ENCODE measurements at places on chromosomes 2 and 18.

GRCh38 chr18:63440881-63441280 is 18.6 kb upstream of the VPS4B start:
- no peak for DNase-seq

DNA sequence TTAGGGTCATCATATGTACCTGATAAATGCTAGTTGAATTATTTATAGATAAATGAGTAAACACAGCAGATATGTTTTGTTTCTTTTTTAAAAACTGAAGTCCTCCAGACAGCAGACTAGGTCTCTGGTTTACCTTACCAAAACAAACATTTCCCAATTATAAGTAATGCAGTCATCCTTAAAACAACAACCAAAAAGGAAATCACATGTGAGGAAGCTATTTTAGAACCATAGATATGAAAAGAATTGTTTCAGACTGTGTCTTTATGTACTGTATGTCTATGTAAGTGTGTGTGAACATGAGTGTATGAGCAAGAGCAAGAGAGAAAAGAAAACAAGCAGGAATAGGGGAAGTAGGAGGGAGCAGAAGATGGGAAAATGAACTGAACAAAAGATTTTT is 441.0 kb downstream of the CPS1 start:
- DNase-seq = no peak

DNA sequence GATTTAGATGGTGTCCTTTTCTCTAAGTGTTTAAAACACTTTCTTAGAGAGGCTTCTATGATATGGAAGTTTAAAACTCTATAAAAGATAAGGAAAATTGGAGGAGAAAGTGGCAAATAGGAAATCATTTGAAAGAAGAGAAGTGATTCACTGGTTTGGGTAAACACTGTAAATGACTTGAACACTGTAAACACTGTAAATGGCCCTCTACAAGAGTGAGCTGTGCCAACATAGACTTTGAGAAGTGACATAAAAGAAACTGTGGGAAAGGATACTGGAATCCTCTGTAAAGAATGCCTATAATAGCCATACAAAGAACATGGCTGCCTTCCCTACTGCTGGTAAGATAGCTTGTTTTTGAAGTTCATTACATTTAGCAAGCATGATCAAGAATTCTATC is 210.9 kb upstream of the SIX3 start:
- no peak for DNase-seq

DNA sequence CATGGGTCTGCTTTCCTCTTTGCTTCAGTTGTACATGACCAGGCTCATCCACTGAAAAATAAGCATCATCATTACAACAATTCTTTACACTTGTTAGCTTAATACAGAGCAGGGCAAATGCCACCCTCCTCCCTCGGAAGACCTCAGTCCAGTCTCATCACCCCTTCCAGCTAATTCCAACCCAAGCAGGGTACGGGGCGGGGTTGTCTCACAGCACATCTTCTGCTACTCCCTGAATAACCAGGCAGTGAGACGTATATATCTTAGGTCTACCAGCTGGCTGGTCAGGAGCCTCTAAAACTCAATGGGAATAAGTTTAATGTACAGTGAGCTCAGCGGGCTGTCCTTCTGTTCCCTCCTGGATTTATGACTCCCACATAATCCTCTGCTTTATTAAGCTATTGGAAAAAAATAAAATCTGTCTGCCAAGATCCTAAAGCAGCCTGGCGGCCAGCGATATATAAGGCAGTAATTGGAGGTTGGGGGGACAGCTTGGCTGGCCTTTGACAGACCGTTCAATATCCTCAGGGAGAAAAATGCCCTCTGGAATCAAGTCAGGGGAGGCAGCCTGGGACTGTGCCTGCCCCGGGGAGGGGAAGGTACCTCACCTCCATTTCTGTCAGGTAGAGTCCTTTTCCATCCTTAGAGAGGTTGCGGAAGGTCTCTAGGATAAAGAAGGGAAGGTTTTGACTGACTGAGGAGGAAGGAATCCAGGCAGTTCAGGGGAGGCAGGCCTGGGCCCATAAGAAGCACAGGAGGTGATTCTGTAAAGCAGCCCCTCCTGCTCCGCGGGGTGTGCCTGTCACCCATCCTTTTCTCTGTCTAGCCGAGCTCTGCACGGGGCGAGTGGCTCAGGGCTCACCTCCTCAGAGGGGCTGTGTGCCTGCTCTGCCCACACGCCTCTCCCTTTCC is 76.3 kb downstream of the CAPN13 start:
- DNase-seq = no peak

- no peak for DNase-seq
Observed at GRCh38 chr18:44954257-44954656, 273.6 kb downstream of the SETBP1 start.

GRCh38 chr2:42438685-42439084 is 55.1 kb downstream of the KCNG3 start:
- DNase-seq = no peak

DNA sequence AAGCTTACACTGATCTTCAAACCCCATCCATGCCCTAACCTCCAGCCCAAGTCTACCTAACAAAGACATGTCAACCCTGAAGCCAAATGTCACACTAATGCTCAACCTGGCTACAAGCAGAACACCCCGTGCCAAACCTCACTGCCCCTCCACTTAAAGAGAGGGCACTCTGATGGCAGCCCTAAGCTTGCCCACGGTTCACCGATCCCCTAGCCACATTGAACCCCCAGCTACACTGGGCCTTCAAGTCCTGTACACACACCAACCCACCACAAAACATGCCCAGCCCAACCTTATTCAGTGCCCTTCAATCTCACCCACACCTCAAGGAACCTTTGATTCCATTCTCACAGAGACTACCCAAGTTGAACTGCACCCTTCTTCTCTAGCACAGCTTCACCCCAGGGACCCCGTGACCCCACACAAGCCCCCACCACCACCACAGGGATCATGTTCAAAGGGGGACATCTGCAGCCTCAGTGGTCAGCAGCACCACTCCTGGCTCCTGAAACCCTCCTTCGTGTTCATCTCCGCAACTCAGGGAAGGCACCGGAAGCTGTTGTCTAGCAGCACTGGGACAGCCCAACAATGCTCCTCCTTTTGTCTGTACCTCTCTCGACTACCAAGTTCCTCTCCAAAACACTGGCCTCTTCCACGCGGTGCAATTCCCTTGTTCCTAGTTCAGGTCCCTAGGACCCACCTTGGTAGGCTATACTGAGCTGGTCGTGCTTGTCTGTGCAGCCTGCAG is 218.8 kb downstream of the CYP26B1 start:
- no peak for DNase-seq

DNA sequence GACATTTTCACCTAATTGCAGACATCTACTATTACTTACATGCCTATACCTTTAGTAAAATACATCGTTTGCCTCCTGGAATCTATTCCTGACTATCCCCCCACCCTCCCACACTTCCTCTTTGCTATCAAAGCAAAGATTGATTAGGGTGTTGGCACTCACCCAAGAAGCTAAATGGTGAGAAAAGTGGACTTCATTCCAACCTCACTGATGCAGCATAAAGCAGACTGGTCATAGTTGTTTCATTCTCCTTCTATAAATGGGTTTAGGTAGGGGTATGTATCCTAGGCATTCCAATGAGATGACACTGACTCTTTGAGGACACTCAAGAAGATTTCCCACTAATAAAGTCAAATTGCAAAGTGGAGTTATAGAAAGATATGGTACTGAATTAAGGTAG is 97.4 kb downstream of the LRP1B start:
- DNase-seq = no peak

DNA sequence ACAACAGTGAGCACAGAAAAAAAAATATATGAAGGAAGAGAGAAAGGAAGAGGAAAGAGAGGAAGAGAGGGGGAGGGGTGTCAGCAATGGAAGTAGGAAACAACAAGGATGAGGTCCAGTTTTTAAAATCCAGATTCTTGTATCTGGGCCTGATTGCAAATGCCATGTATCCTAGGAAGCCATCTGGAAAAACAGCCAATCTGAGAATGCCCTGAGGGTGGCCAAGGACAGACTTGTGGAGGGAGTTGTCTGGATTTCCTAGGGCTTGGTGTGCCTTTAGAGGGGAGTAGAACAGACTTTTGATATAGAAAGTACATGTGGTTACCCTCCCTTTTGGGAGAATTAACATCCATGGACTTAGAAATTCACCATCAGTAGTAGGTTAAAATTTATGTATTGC is 47.1 kb downstream of the PRKCE start:
- no peak for DNase-seq

DNA sequence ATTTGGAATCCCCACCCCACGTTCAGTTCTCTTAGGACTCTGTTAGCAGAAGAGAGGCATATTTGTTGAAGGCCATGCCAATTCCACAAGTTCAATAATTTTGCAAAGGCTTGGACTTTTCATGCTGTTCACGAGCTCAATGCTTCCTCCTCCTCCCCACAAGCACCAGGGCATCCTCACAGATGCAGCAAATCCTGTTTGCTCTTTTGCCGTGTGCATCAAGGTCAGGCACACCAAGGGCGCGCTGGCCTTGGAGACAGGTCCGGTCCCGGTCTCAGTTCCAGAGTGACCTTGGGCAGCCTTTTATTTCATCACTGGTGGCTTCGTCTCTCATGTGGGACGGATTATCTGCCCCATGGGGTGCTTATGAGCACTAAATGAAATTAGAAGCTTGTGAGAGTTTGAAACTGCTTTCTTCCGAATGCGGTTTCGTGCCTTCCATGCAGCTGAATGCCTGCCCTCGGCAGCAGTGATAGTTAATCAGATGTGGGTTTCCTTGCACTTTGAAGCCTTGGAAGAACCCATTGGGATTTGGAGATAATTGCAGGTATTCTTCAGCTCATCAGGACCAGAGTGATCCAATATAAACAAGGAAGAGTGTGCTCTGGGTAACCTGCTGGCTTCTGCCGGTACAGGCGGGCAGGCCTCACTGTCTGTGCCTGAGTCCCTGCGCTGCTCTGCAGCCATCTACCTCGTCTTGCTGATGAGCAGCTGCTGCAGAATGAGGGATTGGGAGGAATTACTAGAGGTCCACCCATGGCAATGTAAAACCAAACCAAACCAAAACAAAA is 140.8 kb downstream of the SH3BP4 start:
- DNase-seq = no peak

DNA sequence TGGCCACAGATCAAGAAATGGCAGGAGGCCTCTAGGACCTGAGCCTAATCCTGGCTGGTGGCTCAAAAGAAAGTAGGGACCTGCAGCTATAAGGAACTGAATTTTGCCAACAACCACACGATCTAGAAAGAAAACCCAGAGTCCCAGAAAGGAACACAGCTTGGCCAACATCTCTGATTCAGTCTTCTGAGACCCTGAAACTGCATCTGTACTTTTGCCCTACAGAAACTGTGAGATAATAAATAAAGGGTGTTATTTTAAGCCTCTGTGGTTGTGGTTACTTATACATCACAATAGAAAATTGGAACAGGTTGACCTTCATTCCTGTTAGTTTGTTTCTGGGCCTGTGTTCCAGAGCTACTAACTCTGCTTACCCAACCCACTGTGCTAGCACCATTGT is 356.8 kb upstream of the ST6GAL2 start:
- DNase-seq = no peak

DNA sequence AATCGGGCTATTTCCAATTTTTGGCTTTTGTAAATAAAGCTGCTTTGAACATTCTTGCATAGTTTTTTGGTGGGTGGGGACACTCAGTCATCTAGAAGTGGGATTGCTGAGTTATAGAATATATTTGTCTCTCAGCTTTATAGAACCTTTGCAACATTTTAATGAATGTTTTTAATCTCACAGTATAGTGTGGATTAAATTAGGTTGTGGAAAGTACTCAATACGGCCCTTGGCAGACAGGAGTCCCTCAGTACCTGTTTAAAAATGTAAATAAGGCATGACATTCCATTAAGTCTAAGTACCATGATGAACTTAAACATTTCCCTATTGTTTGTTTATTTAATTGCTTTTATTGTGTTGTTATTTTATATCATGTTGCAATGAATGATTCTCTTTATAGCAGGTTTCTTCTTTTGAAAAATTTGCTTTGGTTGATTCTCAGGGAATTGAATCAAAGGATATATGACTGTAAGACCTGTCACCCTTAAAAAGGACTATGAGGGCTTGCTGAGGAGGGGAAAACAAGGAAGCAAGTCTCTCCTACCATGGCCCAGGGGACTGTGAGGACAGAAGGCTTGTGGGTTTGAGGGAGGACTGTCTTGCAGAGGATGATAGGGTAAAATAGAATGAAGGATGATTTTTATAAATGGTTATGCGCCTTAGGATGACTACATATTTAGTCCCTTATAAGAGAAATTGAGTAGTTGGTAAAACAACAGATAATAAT is 165.1 kb downstream of the RPIA start:
- no peak for DNase-seq

GRCh38 chr2:205660521-205661124 is 21.7 kb upstream of the NRP2 start:
- DNase-seq = peak; percentile 3

DNA sequence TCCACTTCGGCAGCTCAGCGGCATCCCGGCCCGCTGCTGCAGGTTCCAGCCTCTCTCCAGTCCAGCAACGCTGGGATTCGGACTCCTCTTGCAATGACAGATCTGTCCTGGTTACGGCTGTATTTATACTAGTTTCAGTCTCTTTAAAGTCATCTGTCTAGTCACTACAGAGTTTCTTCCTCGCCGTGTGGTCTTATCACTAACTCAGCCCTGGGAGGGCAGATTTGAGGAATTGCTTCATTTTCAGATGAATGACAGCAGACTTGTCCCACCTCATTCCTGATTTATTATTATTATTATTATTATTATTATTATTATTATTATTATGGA is 2.2 kb downstream of the KLHL29 start:
- no peak for DNase-seq

DNA sequence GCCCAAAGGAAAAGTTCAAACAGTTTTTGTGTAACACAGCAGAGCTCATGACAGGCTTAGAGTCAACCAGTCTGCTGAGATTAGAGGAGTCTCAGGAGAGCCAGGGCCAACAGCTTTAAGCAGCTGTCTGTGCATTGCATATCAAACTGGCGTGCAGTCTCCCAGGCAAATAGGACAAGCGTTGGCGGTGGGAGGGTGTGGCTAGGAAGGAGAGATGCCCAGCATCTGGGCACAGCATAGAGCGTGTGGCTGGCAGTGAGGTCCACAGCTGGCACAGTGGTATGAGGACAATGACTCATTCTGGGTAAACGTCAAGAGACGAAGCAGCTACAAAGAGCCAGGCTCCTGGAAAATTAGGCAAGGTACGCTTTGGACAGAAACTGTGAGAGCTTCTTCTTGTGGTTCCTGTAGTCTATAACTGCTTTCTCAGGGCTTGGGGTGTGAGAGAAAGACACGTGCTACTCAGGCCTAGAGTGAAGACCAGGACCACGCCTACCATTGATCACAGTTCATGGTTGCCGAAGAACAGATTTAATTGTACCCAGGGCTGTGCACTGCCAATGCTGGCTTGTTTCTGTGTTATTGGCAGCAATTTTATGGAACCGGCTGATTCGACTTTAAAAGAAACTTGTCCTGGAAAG is 14.8 kb downstream of the ZAP70 start:
- DNase-seq = no peak
